Activated T-helper 17 cell treated with anti-CD3 and anti-CD28 coated beads, Interleukin-2, amount 50 U/mL, for 72 hours (primary cell): ENCODE measurements at places on chromosomes 12 and 14.

DNA sequence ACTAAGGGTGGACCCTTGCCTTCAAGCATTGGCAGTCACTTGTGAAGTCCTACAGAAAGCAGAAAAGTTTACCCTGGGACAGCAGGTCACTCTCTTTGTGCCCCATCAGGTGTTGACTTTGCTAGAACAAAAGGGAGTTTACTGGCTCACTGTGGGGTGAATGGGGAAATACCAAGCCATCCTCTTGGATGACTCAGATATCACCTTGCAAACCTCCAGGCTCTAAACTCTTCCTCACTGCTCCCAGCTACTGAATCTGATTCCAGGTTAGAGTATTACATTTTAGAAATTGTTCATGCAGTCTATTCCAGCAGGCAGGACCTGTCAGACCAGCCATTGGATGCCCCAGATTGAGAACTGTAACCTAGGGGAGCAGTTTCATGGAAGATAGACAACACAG, 7.3 kb upstream of the EDDM3B start:
- no peak for ATAC-seq

DNA sequence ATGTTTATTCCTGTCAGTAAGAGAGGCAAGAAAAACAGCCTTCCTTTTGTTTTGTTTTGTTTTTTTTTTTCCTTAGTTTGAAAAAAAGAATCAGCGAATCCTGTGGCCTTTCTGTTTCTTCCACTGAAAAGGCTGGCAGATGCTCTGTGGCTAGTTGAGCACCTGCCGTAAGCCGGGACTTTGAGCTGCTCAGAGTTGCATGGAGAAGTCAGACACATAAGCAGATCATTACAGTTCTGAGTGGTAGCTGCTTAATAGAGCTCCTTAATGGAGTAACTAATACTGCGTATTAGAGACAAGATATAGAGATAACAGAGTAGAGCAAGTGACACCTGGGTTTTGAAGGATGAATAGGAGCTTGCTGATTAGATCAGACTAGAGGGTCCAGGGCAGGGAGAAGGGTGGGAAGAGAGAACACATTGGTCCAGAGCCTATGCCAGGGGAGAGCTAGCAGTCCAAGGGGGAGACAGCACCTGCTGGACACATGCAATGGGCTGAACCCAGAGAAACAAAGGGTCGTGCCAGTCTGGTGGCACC, 129.4 kb downstream of the TSPAN9 start:
- ATAC-seq = no peak

DNA sequence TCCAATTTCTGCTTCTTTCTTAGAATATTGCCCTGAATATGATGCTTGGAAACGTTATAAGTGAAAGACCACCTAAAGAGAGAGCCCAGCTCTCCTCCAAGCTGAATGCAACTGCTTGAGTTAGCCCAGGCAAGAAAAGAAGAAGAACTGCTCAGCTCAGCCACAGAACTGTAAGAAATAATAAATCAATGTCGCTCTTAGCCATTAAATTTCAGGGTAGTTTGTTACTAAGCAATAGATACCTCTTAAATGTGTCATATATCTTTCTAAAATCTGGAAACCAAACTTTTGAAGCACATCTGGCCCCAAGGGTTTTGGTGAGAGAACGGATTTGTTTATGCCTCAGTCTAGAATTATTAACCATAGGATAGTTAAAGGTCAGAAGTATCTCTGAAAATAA, 50.4 kb downstream of the SLC6A15 start:
- ATAC-seq = no peak

GRCh38 chr14:62081012-62081612, 318.9 kb downstream of the SNAPC1 start:
- no peak for ATAC-seq

DNA sequence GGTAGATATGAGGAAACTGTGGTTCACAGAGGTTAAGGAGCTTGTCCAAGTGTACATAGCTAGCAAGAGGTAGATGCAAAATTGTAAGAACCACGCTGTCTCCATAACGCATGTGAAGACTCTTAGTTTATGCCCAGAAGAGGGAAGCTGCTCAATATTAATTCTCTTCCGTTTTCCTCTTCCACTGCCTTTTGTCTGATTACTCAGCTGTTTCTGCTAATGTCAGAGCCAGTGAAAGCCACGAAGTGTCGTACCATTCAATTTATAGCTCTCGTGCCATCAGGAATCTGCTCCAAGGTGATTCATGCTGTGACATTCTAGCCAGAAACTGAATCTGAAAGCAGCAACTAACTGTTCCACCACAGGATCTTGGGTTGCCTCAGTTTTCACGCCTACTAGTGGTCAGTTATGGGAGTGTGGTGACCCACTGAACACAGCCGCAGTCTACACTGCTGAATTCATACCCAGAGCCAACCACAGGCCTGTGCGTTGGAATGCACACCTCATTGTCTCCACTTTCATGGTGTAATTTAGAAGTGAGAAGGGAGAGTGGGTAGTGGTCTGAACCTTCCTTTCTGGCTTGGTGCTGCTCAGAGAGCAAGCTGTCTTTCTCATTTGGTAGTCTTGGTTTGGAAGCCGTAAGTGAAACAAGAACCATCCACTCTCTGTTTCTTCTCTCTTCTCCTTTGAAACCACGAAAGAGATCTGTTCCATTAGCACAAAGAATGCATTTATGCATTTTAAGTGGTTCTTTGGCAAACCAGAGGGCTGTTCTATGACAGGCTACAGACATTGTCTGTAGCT, 74.2 kb upstream of the NAP1L1 start:
- peak; percentile 97 for ATAC-seq

DNA sequence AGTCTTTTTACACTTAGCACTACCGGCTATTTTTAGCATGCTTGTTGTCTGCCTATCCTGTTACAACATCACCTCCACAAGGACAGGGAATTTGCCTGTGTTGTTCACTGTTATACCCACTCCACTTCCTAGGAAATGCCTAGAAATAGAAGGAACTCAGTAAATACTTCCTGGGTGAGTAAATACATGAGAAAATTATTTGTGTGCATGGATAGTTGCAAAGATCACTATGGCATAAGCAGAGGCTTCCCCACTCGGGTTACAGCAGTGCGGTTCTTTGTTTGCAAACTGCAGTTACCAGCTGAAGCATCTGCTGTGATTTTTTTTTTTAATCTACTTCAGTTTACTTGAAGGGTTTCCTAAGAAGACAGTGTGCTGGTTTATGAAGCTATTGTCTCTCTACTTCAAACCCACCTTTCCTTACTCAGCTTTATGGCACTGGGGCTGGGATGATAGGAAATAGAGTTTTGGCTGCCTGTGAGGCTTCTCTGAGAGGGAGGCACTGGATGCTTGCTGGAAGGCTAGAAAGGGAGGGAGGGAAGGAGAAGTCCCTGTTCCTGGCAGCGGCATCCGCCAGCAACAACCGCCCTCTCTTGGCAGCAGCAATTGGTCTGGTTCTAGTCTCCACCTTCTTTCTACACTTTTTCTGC, 29.0 kb downstream of the PDE6H start:
- no peak for ATAC-seq

GRCh38 chr14:95620659-95621059, 65.6 kb upstream of the TCL1B start:
- ATAC-seq = peak; percentile 64

- ATAC-seq = peak; percentile 100
Measured at GRCh38 chr12:45415393-45415817, 199.5 kb downstream of the ANO6 start.

DNA sequence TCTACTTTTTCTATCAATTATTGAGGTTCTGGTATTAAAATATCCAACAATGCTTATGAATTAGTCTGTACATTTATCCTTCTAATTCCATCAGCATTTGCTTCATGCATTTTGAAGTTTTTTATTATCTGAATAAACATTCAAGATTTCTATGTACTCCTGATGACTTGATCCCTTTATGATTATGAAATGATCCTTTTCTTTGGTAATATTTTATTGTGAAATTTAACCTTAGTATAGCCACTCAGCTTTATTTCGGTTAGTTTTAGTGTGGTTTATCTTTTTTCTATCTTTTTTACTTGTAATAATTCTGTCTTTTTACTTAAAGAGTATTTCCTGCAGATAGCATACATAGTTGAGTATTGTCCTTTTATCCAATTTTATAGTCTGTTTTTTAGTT, 106.6 kb downstream of the SNAPC1 start:
- ATAC-seq = no peak

DNA sequence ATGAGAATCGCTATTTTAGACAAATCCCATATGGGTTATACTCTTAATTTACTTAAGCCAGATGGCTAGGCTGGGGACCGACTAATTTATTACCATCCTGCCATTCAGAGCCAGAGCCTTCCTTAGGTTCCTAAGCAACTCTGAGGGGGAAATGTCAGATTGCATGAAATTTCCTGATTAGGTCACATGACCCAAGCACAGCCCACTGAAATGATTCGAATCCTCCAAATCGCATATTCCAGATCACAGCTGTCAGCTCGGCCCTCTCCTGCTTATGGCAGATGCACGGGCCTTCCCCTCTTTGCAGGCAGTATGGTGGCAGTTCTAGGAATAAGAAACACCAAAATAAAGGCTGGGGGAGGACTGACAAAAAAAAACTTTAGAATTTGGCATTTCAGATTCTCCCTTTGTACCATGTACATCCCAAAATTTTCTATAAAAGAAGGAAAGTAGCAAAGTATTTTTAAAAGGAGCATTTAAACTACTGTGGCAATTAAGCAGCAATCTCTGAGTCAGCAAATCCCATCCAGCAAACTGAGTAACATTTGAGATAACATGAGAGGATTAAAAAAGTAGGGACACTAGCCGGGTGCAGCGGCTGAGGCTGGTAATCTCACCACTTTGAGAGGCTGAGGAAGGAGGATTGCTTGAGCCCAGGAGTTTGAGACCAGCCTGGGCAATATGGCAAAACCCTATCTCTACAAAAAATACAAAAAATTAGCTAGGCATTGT, 30.5 kb upstream of the NUDT4 start:
- ATAC-seq = no peak

DNA sequence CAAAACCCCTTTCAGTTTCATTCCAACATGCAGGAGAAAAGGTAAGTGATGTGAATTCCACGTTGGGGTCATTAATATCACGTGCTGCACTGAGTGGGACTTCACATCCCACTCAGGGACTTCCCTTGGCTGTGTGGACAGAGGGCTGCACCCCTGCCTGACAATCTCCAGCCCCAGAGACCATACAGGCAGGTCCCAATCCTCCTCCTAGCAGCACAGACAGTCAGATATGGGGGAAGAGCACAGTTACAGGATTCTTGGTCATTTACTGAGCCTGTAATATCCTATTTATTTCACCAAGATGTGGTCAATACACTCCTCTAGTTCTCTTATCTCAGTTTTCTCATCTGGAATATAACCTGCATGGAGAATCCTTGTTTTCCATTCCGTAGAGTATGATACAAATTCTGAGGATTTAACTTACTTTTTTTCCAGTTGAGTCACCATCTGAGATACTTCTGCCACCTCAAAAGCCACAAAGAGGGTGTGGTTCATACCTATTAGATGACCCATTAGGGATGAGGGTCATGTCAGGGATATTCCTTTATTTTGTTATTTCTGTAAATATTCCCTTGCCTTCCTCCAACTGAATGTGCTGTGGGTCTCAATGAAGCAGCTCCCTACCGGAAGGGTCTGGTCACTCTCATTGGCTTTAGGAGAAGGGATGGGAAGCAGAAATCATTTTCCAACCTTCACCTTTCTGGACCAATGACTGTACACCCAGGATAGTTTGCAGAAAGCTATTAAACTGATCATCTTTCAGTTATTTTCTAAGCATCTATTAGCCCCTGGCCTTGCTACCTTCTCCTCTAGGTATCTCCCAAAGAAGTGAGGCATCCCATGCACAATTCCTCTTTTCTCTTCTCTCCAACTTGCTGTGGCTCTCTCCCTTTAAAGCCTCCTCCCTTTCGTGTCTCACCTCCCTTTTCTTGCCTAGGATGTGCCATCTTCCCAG, 43.0 kb upstream of the NTF3 start:
- no peak for ATAC-seq

- no peak for ATAC-seq
Measured at GRCh38 chr12:58629376-58629775, 290.9 kb downstream of the LRIG3 start.

- ATAC-seq = no peak
Measured at GRCh38 chr14:98868866-98869265, 403.1 kb downstream of the BCL11B start.

DNA sequence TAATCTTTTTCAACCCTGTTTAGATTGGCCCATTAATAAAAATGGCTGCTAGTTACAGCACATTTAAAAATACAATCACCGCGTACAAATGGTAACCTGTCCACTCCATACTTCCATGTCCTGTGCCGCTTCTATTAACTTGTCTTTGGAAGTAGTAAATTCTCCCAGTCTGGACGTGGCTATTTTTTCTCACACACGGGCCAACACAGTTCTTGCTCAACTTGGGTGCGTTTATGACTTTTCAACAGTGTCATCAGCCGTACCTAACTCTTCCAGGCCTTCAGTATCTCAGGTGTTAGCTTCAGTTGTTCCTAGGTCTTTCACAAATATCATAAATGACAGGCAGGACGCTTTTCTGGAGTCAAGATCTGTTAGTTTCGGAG, 475 bp upstream of the PCNX1 start:
- no peak for ATAC-seq

GRCh38 chr14:47346849-47347248, 328.6 kb downstream of the MDGA2 start:
- no peak for ATAC-seq

- no peak for ATAC-seq
Measured at GRCh38 chr12:113173081-113173698, 12.1 kb downstream of the DDX54 start.

GRCh38 chr12:47870175-47870781, 34.5 kb downstream of the VDR start:
- no peak for ATAC-seq

GRCh38 chr12:73486256-73486655, 1051.4 kb upstream of the ATXN7L3B start:
- no peak for ATAC-seq

GRCh38 chr12:53752192-53752601, 418 bp upstream of the CISTR start:
- ATAC-seq = no peak
